ENCODE measurements at places on chromosomes 5 and 9.

- no peaks in the 10 kb centered on the region for H3K4me1 ChIP-seq
- H3K36me3 ChIP-seq: no peaks in the 10 kb centered on the region
- peaks cover 4% of the 10 kb centered on the region for H3K27me3 ChIP-seq
- DNase-seq: no peak
- H3K4me3 ChIP-seq: no peak overlapping the region
- H3K27ac ChIP-seq: no peak overlapping the region
Observed at GRCh38 chr5:157351802-157352092, 85.8 kb downstream of the CYFIP2 start.

DNA sequence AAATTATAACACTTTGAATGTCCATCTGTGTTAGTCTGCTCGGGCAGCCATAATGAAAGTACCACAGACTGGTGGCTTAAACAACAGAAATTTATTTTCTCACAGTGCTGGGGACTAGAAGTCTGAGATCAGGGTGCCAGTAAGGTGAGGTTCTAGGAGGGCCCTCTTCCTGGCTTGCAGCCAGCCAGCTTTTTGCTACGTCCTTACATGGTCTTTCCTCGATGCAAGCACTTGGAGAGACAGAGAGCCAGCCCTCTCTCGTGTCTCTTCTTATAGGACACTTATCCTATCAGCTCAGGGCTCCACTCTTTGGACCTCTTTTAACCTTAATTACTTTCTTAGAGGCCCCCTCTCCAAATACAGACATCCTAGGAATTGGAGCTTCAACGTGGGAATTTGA lies 351.8 kb downstream of the SPOCK1 start:
- DNase-seq: no peak
- peak overlapping the region; percentile 98 for H3K27ac ChIP-seq
- H3K36me3 ChIP-seq: no peaks in the 10 kb centered on the region
- H3K4me1 ChIP-seq: peaks cover 55% of the 10 kb centered on the region

DNA sequence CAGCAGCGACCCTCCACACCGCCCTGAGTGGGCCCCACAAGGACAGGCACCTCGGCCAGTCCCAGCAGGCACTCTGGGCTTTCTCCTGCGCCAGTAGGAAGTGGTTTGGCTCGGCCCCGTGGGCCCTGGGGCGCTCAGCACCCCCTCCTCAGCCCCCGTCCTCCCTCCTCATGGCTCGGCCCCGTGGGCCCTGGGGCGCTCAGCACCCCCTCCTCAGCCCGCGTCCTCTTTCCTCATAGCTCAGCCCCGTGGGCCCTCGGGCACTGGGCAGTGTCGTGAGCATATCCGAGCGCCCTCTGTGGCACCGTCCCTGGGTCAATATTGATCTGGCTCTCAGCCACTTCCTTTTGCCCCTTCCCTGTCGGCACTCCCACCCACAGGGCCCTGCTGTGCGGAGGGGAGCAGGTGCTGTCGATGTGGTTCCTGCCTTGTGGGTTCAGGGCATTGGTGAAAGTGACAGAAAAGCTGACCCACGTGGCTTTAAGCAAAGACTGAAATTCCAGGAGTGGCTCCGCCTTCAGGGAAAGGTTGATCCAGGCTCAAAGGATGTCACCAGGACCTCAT lies 5.5 kb upstream of the SCGB3A1 start:
- peaks cover 21% of the 10 kb centered on the region for H3K27me3 ChIP-seq
- H3K27ac ChIP-seq: no peak overlapping the region
- H3K4me3 ChIP-seq: no peak overlapping the region
- DNase-seq: peak; percentile 55
- no peaks in the 10 kb centered on the region for H3K4me1 ChIP-seq
- no peaks in the 10 kb centered on the region for H3K36me3 ChIP-seq

DNA sequence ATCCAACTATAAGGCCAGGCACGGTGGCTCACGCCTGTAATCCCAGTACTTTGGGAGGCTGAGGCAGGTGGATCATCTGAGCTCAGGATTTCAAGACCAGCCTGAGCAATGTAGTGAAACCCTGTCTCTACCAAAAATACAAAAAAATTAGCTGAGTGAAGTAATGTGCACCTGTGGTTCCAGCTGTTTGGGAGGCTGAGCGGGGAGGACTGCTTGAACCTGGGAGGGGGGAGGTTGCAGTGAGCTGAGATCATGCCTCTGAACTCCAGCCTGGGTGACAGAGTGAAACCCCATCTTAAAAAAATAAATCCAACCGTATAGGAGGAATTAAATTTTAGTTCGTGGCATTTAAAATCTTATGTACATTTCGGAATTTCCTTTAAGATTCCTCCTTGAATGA lies 123.4 kb downstream of the CDC42SE2 start:
- no peak for DNase-seq
- H3K27me3 ChIP-seq: no peaks in the 10 kb centered on the region
- H3K36me3 ChIP-seq: peaks cover 9% of the 10 kb centered on the region
- peaks cover 10% of the 10 kb centered on the region for H3K4me1 ChIP-seq
- H3K27ac ChIP-seq: no peak overlapping the region

DNA sequence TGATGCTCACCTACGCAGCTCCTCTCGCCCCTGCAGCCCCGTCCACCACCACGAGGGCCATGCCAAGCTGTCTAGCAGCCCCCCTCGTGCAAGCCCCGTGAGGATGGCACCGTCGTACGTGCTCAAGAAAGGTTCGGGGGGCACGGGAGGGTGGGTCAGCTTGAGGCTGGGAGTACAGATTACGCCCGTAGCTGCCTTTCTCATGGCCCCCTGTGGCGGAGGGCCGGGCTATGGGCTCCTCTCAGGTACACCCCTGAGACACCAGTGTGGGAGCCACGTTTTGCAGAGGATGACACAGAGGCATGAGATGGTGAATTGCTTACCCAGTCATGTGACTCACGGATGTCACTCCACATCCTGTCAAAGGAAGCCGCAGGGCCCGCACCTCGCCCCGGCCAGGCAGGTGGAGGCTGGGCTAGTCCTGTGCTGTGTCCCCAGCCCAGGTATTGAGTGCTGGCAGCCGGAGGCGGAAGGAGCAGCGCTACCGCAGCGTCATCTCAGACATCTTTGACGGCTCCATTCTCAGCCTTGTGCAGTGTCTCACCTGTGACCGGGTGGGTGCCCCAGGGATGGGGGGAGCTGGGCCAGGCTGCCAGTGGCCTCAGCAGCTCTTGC lies 33.7 kb downstream of the USP20 start:
- H3K4me1 ChIP-seq: no peaks in the 10 kb centered on the region
- no peak overlapping the region for H3K4me3 ChIP-seq
- H3K36me3 ChIP-seq: peaks cover 28% of the 10 kb centered on the region
- H3K27me3 ChIP-seq: no peaks in the 10 kb centered on the region
- no peak overlapping the region for H3K27ac ChIP-seq
- peak; percentile 74 for DNase-seq

All from osteoblast (primary cell).